ENCODE measurements at places on chromosomes 7 and 10.
A peak's percentile ranks its signal among the peaks of the same experiment; 100 is the strongest.

- peak; percentile 50 for DNase-seq
Observed at GRCh38 chr10:75398692-75399460, 2.7 kb downstream of the ZNF503 start.

DNA sequence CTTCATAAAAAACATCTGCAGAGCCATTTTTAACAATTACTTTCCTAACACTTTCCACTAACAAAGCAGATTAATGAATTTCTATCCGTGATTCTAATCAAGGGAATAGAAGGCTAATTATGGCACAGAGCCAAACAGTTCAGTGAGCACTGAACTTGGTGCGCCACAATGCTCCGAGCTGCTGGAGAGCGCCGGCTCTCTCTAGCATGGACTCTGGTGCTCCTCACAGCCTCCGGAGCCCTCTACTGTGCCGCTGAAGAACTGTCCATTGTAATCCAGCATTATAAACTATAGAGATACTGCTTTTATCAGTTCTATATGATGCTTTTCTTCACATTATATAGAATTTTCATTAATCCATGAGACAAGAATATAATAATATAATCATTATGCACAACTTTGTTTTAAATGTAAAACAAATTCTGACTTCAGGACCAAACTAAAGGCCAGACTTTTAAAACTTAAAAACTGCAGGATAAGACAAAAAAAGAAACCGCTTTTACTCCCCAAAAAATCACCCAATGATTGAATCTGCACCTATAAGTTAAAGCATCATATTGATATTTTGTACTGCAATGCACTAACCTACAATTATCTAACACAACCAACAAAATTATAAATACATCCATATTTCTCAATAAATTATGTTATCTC is 123.6 kb downstream of the RNF32 start:
- peak; percentile 85 for DNase-seq

GRCh38 chr10:14554091-14554490 is 220.6 kb downstream of the FAM107B start:
- no peak for DNase-seq

- DNase-seq = no peak
Observed at GRCh38 chr7:114472896-114473512, 58.4 kb downstream of the FOXP2 start.

- DNase-seq = peak; percentile 35
Observed at GRCh38 chr7:127792528-127793342, 140.7 kb downstream of the SND1 start.

GRCh38 chr10:107164992-107165391 is 486 bp upstream of the SORCS1 start:
- DNase-seq = no peak
